Stimulated activated CD8-positive, alpha-beta memory T cell treated with anti-CD3 and anti-CD28 coated beads, Interleukin-15, amount 100 ng/mL, for 1 hour (primary cell): ENCODE measurements at places on chromosomes 1 and 21.

GRCh38 chr21:27192281-27192949, 225.5 kb upstream of the ADAMTS5 start:
- DNase-seq = no peak

- DNase-seq = no peak
These were observed 98.7 kb upstream of the PDC start for GRCh38 chr1:186559601-186560116.

GRCh38 chr1:172165403-172165802, 255.1 kb upstream of the C1orf105 start:
- DNase-seq = no peak

DNA sequence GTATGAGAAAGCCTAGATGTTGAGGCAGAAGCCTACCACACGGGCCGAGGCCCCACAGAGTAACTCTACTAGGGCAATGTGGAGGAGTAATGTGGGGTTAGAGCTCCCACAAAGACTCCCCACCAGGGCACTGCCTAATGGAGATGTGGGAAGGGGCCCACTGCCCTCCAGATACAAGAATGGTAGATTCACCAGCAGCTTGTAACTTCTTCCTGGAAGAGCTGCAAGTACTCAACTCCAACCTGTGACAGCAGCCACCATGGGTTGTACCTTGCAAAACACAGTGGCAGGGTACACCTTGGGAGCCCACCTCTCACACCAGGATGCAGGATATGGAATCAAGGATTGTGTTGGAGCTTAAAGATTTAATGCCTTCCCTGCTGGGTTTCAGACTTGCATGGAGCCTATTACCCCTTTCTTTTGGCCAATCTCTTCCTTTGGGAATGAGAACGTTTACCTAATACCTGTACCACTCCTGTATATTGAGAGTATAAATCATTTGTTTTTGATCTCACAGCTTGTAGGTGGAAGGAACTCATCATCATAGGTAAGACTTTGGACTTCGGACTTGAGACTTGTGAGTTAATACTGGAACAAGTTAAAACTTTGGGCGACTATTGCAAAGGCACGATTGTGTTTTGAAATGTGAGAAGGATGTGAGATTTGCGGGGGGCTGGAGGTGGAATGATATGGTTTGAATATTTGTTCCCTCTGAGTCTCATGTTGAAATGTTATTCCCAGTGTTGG, 57.5 kb downstream of the TENT5C start:
- DNase-seq = no peak

- no peak for DNase-seq
These were observed 6.5 kb upstream of the IGSF3 start for GRCh38 chr1:116674011-116674531.

DNA sequence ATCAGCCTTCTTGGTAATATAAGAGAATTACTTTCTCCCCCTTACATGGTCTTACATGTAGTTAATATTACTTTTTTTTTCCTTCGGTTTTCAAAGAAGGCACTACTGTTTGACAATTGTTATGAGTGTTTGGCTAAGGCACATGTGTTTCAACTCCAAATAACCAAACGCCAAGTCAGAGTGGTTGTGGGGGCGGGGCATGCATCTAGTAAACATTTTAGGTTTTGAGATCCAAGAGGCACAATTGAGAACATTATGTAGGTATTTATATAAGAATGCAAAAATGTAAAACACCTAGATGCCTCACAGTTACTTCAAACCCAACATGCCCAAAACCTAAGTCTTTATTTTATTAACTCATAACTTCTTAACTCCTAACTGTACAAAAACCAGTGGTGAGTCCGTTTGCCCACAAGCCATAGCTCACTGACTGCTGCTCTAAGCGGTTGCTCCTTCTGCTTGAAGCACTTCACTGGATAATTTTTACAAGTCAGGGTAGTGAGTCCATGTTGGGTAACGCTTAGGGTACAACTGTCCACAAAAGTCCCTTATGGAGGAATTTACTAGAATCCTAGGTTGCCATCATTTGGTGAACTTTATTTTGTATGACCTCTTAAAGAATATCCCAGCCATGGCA, 189.9 kb downstream of the HUNK start:
- DNase-seq = no peak

DNA sequence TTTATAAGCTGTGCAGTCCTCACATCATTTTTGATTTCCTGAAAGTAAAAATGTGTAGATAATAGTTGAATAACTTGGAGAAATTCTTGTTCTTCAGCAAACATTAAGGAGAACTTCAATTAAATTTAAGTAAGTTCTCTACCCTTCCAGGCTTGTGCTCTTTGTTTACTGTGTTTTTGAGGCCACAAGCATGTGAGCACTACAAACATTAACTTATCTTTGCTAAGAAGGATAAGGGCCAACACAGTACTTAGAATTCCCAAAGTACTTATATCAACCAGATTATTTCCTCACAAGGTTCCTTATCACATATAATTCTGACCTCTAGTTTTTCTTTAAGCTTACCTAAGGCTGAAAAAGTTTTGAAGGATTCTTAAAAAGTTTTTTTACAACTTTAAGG, 24.7 kb upstream of the RWDD3 start:
- no peak for DNase-seq

DNA sequence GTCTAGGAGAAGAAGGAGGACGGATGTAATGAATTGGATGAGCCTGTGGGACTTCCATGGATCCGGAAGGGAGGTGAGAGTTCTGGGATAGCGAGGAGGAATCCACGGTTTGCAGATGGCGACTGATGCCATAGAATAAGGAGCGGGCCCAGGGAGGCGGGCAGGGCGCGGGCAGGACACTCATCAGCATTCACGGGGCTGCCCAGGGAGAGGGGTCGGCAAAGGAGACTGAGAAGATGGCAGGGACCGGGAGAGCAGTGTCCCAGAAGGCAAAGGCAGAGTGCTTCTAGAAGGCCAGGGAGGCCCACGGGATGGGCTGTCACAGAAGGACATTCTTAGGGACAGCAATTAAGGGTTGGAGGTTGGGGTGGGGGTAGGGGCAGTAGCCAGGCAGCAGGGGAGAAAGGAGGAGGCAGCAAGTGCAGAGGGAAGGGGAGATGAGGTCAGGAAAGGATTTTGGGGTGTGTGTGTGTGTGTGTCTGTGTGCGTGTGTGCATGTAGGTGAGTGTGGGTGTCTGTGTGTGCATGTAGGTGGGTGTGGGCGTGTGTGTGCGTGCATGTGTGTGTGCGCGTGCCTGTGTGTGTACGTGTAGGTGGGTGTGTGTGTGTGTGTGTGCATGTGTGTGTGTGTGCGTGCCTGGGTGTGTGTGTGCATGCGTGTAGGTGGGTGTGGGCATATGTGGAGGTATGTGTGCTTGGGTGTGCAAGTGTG, 1.1 kb upstream of the COL8A2 start:
- DNase-seq = no peak

DNA sequence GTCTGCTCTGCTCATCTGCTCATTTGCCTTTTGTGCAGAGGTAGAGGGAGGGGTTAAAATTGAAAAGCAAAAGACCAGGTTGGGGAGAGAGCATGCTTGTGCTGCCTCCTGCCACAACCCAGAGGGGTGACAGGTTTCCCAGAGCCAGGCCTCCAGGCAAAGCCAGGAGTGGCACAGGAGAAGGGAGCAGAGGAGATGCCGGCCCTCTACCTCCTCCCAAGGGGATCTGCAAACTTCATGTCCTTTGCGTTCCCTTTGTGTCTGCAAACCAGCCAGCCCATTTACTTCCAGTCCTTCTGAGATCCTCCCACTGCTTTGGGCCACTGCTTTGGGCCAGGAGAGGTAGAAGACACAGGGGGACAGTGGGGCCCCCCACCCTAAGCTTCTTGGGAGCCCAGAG, 67.8 kb downstream of the EPHB2 start:
- no peak for DNase-seq

- no peak for DNase-seq
These were observed 44.6 kb downstream of the ATP1A1 start for GRCh38 chr1:116417678-116418077.

DNA sequence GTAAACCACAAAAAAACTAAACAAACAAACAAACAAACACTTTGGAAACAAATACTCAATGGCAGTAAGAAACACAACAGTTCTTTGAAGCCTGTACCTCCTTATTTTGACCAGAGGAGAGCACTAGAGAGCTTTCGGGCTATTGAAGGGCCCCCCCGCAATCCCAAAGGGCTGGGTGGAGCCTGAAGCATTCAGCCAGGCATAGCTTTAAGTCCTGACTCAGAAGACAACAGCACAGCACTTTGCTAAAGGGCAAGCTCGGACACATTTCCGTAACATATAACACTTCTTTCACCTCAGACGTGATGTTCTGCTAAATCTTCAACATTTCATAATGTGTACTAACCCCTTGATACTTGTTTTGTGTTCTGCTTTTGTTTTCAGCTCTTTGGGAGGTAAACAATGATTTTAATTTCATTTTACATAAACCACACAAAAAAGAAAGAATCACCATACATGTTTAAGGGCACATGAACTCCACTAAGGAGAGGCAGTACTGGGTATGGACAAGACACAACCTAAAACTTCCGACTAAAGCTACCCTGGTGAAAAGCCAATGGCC, 9.7 kb upstream of the SHCBP1L start:
- DNase-seq = no peak

DNA sequence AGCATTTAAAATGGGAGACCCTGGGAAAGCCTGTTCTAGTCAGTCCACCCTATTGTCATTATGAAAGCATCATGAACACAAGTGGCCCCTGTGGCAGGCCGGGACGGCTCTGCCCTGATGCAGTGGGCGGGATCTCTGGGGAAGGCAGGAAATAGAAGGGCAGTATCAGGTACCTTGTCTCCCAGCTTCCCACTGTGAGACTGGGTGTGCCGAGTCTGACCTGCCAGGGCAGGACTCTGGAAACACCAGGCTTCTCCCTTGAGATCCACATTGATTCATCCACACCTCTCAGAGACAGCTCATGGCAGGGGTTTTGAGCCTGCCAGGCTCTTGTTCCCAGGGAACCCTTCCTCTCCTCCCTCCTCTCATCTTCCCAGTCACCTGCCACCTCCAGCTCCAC, 24.5 kb upstream of the GNPAT start:
- DNase-seq = no peak

- no peak for DNase-seq
These were observed 460 bp upstream of the ADORA1 start for GRCh38 chr1:203126866-203127665.

DNA sequence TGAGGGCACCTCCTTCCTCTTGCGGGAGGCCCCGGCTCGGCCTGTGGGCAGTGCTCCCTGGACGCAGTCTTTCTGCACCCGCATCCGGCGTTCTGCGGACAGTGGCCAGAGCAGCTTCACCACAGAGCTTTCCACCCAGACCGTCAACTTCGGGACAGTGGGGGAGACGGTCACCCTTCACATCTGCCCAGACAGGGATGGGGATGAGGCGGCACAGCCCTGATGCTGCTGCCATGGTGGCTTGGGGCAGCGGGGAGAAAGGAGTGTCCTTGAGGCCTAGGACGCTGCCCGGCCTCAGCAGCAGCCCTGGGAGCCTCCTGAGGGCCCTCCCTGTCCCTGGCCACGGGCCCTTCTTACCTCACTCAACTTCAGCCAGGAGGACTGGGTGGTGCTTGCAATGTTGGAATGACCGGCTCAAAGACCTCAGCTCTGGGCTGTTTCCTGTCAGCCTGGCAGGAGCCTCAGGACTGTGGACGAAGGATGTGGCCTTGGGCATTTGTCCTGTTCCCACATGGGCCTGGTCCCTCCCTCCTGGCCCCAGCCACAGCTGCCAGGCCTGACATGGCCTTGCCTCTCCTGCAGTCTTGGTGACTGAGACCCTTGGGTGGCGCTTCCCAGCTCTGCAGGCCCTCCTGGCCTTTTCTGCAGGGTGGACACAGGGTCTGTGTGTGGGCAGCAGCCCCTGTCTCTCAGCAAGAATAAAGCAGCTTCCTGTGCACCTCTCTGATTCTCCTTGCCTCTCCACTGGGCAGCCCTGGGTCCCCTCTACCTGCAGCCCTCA, 45.9 kb downstream of the TRIM11 start:
- DNase-seq = no peak

DNA sequence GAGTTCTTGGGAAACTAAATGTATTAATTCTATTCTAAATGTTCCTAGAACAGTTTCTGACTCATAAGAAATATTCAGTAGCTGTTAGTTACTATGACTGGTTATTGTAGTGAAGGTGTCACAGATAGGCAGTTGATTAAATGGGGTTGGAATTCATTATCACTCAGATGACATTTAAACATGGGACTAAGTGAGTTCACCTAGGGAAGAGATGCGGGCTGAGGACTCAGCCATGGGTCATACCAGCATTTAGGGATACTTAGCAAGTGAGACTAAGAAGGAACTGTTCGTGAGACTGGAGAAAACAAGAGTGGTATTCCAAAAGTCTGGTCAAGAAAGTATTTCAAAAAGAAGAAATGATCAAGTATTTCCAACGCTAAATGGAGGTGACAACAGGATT, 125.1 kb upstream of the ADGRL4 start:
- no peak for DNase-seq
